ENCODE measurements at places on chromosomes 16 and 17. TPM values are rescaled to one million over a fixed set of nuclear protein-coding genes. Genes with fewer than 3 reads are reported as not detected.

DNA sequence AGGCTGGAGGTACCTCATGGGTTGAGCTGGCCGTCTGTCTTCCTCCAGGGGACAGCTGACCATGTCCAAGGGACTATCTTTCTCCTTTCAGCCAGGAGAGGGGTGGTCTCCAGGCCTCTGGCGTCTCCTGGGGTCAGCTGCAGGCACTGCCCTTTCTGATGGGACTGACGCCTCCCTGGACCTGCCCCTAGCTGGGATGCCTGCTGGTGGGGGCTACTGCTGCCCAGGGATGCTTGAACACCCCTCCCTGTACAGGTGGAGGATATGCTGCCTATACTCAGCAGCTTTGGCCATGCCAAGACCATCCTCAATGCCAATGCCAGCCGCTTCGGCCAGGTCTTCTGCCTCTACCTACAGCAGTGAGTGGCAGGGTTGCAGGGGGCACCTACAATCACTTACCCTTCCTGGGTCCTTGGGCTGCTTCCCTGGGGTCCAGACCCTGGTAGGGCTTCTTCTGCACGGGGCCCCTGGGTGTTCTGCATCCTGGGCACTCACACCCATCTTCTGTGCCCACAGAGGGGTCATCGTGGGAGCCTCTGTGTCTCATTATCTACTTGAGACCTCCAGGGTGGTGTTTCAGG is 4.2 kb downstream of the MYO15B start:
- H3K27me3 ChIP-seq: no peaks in the 10 kb centered on the region
- H3K36me3 ChIP-seq: no peaks in the 10 kb centered on the region
- no peak overlapping the region for H3K27ac ChIP-seq
- no peak overlapping the region for H3K4me3 ChIP-seq
- peaks cover 9% of the 10 kb centered on the region for H3K4me1 ChIP-seq
- DNase-seq: no peak

DNA sequence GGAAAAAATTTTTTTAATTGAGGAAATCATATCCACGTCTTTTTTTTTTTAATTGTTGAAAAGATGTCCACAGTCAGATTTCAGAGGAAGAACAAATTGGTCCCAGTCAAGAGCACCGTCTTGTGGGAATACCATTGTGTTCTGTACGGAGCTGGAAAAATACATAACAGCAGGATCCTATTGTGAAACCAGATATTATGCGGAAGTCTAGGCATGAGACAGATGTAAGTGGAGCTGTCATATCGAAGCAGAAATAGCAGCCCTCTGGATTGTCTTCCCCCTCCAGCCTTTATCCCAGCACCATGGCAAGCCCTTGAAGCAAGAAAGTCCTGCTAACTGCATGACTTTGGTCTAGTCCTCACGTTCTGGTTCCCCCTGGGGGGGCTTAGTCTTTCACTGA is 391.6 kb upstream of the ASIC2 start:
- H3K4me3 ChIP-seq: no peak overlapping the region
- H3K36me3 ChIP-seq: no peaks in the 10 kb centered on the region
- H3K4me1 ChIP-seq: no peaks in the 10 kb centered on the region
- no peak overlapping the region for H3K27ac ChIP-seq
- no peak for DNase-seq
- H3K27me3 ChIP-seq: no peaks in the 10 kb centered on the region

DNA sequence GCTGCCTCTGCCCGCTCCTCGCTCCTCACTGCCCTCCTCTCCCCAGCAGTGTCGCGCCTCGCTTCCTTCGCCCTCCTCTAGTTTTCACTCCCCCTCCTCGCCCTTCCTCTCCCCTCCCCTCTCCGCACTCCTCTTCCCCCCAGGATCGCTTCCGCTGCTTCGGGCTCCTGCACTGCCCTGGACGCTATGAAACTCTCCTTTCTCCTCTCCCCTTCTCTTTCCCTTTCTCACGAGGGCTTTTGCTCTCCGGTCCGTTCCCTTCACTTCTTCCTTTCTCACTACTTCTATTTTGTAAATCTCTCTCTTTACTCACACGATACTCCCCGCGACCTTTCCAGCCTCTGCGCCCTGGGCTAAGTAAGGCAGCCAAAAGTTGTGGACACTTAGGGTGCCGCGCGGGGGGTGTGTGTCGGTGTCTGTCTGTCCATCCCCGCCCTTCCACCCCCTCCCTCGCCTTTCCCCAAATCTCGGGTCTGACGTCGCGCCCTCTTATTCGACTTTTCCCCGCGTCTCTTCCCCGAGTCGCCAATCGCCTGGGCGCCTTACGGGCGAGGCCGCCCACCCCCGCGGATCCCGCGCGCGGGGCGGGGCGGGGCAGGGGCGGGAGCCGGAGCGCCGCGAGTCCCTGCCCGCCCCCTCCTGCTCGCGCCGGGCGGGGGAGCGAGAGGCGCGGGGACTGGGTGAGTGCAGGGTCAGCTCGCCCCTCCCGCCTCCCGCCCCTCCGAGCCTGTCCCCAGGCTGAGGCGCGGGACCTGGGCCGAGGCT is at the start of gene IRX3:
TSS of gene IRX3 (minus strand) at position 422 of the 765 bp plus-strand sequence. CDS start 737 bp downstream, outside the sequence.
- peak within 1 kb of the TSS; percentile 27 for H3K4me3 ChIP-seq
- peaks cover 100% of the 10 kb centered on the region for H3K27me3 ChIP-seq
- peak; percentile 13 for DNase-seq

- H3K27ac ChIP-seq: peak overlapping the region; percentile 47
- peaks cover 9% of the 10 kb centered on the region for H3K4me1 ChIP-seq
- no peak for DNase-seq
- no peaks in the 10 kb centered on the region for H3K27me3 ChIP-seq
Measured at GRCh38 chr16:50301626-50302471, 35.5 kb downstream of the ADCY7 start.

DNA sequence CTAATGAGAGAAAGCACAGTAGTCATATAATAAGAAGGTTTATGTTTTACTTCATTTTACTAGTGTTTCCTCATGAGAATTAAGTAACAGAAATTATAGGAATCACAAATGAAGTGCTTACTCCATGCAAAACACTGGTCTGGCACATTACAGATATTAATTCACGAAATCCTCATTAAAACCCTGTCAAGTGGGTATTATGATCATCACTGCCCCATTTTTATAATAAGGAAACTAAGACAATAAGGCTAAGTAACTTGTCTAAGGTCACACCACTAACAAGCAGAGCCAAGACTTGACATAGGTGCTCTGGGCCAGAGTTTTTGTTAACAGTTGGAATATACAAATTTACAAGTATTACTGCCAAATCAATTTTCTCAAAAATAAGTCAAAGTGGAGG is 83.0 kb downstream of the KANSL1 start:
- H3K27me3 ChIP-seq: no peaks in the 10 kb centered on the region
- no peak overlapping the region for H3K27ac ChIP-seq
- H3K4me3 ChIP-seq: no peak overlapping the region
- H3K4me1 ChIP-seq: peaks cover 36% of the 10 kb centered on the region
- H3K36me3 ChIP-seq: no peaks in the 10 kb centered on the region
- DNase-seq: no peak

DNA sequence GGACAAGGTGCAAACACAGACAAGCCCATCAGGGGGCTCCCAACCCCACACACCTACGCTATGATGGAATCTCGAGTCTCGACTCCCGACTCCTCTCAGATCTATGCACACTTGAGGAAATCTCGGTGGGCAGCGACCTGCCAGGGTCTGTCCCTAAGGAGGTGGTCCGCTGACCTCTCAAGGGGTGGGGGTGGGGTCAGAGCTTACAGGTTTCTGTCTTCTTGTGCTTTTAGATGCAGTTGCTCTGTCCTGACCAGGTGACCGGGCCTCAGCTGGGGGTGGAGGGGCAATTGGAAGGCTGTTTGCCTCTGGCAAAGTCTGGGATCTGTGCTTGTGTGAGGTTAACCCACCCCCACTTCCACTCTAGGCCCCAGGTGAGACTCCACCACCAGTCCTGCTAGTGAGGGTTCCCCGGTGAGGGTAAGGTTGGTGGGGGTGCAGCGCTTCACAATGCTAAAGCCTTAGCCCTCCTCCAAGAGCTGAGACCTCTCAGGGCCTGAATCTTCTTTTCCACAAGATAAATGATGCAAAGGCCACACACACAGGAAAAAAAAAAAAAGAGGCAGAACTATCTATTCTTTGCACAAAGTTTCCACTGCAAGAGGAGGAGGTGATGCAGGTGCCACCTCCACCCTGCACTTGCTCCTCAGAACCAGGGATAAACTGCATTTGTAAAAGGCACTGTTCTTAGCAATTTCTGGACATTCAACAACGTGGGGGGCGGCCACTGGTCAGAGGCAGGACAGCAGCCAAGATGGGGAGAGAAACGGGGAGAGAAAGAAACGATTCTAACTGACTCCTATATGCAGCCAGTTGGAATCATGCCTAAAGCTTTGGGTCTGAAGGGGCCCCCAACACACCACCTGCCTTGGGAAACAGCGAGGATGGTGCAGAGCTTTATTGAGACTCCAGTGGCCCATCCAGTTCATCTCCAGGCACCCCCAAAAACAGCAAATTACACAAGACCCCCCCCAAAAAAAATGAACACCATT is 4.1 kb downstream of the CISD3 start:
- no peaks in the 10 kb centered on the region for H3K36me3 ChIP-seq
- H3K27ac ChIP-seq: peak overlapping the region; percentile 23
- no peak overlapping the region for H3K4me3 ChIP-seq
- H3K27me3 ChIP-seq: no peaks in the 10 kb centered on the region

- H3K27ac ChIP-seq: peak overlapping the region; percentile 7
- H3K27me3 ChIP-seq: no peaks in the 10 kb centered on the region
- H3K4me1 ChIP-seq: peaks cover 7% of the 10 kb centered on the region
- DNase-seq: no peak
- no peak overlapping the region for H3K4me3 ChIP-seq
Measured at GRCh38 chr17:65029605-65030336, 26.8 kb downstream of the GNA13 start.

GRCh38 chr17:73511719-73512115 is 132.5 kb downstream of the SDK2 start:
- DNase-seq: no peak
- no peaks in the 10 kb centered on the region for H3K27me3 ChIP-seq
- H3K27ac ChIP-seq: no peak overlapping the region
- no peaks in the 10 kb centered on the region for H3K4me1 ChIP-seq
- no peak overlapping the region for H3K4me3 ChIP-seq

DNA sequence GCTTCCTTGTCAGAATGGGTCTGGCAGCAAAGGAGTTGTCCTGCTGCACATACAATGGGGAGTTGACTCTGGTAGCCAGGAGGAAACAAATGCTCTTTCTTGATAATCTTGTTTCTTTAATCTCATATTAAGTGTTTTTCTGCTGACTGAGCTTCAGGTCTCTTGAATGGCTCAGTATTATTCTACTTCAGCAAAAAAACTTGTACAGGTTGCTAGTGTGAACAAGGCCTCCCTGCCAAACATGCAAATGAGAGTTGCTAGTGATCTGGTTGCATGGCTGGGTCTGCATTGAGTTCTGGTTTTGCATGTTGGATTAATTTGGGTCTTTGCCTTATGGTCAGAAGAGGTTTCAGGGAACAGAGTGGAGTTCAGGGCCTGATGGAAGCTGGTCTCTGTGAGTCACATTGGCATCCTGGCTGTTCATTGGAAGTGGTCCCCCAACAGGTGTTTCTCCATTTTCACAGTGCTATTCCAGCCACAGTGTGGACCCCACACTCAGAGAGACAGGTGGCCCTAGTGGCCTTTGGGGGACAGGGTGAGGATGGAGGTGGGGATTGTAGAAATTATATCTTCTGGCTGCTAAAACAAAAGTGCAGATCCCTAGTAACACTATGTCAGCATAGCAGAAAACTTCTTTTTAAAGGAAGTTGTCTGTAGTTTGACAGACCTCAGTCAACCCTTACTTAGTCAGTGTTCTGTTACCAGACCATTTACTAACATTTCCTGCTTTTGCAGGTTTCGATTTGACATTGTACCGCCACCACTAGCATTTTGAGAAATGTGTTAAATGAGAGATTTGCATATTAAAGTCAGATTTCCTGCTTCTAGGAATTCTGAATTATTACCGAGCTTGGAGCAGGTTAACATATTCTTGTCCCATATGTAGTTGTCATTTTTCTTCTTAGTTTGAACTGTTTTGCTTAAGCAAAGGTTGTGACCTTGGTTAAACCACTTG is 47.1 kb downstream of the EPN2 start:
- DNase-seq: no peak
- no peaks in the 10 kb centered on the region for H3K27me3 ChIP-seq
- H3K4me1 ChIP-seq: peaks cover 12% of the 10 kb centered on the region

- peak overlapping the region; percentile 6 for H3K27ac ChIP-seq
- DNase-seq: no peak
- H3K4me3 ChIP-seq: no peak overlapping the region
- H3K4me1 ChIP-seq: no peaks in the 10 kb centered on the region
- H3K36me3 ChIP-seq: no peaks in the 10 kb centered on the region
Measured at GRCh38 chr17:50187394-50187725, 14.1 kb downstream of the COL1A1 start.

DNA sequence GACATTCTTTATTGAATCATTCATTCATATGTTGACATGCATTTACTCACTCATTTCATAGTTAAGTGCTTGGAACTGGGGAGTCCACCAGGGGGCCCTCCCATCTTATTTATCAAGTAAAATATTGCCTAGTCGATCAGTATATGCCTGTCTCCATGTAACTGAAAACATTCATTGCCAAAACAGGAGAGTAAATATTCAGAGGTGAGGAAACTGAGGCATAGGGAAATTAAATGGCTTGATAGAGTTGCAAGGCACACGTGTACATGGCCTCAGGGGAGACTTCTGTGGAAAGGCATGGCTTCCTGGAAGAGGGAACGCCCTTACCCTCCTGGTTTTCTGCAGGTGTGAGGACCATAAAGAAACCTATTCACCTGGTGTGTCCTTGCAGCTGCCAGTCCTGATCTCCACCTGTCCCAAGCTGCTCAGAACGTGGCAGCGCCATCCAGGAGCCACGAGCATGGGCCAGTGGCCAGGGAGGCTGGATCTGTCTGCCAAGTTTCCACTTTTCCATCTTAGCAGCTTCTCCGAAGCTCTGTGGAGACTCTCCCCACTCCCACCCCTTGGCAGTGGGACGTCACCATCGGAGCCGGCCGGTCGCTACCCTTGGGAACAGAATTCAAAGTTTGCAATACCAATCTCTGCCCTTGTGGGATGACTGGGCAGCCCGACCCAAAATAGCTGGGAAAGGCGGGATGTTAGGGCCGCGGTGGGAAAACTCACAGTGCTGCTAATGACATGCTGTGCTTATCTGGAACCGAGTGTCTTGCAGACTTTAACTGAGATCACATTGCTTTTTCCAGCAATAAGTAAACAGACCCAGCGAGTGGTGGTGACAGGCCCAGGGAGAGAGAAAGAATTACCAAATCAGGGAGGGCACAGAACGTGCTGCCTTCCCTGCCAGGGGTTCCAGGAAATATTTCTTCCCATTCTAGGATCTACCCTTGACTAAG is 4.1 kb upstream of the C1QTNF1 start:
- H3K4me3 ChIP-seq: no peak overlapping the region
- H3K27ac ChIP-seq: peak overlapping the region; percentile 84
- H3K27me3 ChIP-seq: no peaks in the 10 kb centered on the region
- no peaks in the 10 kb centered on the region for H3K36me3 ChIP-seq
- DNase-seq: peak; percentile 69

- H3K27ac ChIP-seq: peak overlapping the region; percentile 93
- H3K4me3 ChIP-seq: peak overlapping the region; percentile 47
- no peaks in the 10 kb centered on the region for H3K36me3 ChIP-seq
- no peak for DNase-seq
Measured at GRCh38 chr17:55420067-55420775, 1.4 kb downstream of the MMD start.

GRCh38 chr17:19464031-19465026 is 53.3 kb downstream of the RNF112 start:
- peaks cover 16% of the 10 kb centered on the region for H3K4me1 ChIP-seq
- no peaks in the 10 kb centered on the region for H3K36me3 ChIP-seq
- H3K27me3 ChIP-seq: no peaks in the 10 kb centered on the region
- DNase-seq: no peak
- H3K4me3 ChIP-seq: peak overlapping the region; percentile 14

ORC6 gene
- 0.60 TPM for total RNA-seq

VWA3A gene
- not detected for total RNA-seq

TNFRSF17 gene
- 6.0 TPM for total RNA-seq

All from transverse colon (tissue), 4 donors.